ENCODE measurements at places on chromosomes 7 and 10.

- DNase-seq: no peak
Observed at GRCh38 chr10:114387784-114388183, 16.5 kb downstream of the AFAP1L2 start.

DNA sequence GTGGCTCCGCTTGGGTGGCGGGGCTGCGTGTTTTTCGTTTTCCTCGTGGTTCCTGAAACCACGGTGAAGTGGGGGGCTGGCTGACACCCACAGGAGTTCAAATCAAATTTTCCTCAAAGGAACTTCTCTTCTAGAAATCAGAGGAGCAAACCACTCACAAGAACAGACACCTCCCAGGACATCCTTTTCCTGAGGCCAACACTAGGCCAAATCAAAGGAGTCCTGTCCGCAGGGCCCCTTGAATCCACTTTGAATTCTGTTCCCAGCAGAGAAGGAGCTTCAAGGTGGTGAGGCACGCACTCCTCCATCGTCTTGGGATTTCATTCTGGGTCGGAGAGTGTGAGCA is 29.9 kb upstream of the ZNF273 start:
- DNase-seq: no peak

- peak; percentile 60 for DNase-seq
Observed at GRCh38 chr10:124588736-124589490, 127.3 kb downstream of the LHPP start.

- DNase-seq: no peak
Observed at GRCh38 chr7:27946351-27946750, 206.4 kb downstream of the TAX1BP1 start.

DNA sequence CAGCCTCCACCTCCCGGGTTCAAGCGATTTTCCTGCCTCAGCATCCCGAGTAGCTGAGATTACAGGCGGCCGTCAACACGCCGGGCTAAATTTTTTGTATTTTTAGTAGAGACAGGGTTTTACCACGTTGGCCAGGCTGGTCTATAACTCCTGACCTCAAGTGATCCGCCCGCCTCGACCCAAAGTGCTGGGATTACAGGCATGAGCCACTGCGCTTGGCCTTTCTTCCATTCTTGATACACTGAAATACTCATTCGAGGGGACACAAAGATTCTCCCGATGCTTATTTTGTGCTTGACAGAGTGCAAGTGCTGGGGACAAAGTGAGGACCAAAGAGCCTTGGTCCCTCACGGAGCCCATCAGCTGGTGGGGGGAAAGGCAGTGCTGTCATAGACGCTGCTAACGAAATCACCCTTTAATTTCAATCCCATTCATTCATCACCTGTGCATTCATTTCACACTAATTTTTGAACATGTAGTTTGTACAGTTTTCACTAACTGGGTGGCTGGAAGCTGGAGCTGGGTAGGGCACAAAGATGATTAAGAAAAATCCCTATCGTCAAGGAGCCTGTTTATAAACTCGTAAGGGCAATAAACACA is 621 bp upstream of the FAM133B start:
- DNase-seq: no peak

GRCh38 chr7:151756076-151756731 is 120.7 kb downstream of the PRKAG2 start:
- DNase-seq: no peak

All from fibroblast of the aortic adventitia (primary cell).